ENCODE measurements at places on chromosomes 5 and 9. TPM values are rescaled to one million over a fixed set of nuclear protein-coding genes. Genes with fewer than 3 reads are reported as not detected.
A peak's percentile ranks its signal among the peaks of the same experiment; 100 is the strongest.

Gene RANBP17
- polyA plus RNA-seq, result 8.8 TPM

Gene RGMB
- polyA plus RNA-seq, result 14.5 TPM

Gene PLAC8L1
- polyA plus RNA-seq, result 3.0 TPM

Gene MYOZ3
- 5.9 TPM for polyA plus RNA-seq

Gene NINJ1
- 51.6 TPM for polyA plus RNA-seq

Gene HAPLN1
- 4.5 TPM for polyA plus RNA-seq

Gene ARL14EPL
- polyA plus RNA-seq, result not detected

Gene PLGRKT
- 31.4 TPM for polyA plus RNA-seq

Gene EQTN
- polyA plus RNA-seq, result not detected

- no peak for DNase-seq
These were observed 48.5 kb upstream of the NEK6 start for GRCh38 chr9:124209279-124209678.

DNA sequence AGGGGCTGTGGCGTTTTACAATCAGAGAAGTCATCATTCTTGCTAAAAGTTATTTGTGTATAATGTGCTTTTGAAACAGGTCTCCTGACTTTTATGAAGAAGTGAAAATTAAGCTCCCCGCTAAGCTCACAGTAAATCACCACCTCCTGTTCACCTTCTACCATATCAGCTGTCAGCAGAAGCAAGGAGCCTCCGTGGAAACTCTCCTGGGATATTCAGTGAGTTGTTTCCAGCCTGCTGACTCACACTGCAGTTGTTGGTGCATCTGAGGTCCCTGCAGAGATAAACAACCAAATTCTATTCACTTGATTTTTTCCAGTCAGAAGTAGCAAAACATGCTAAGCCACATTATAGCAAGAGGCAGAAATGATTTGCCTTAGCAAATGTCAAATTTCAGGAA, 156.7 kb downstream of the DOCK8 start:
- no peak for DNase-seq

DNA sequence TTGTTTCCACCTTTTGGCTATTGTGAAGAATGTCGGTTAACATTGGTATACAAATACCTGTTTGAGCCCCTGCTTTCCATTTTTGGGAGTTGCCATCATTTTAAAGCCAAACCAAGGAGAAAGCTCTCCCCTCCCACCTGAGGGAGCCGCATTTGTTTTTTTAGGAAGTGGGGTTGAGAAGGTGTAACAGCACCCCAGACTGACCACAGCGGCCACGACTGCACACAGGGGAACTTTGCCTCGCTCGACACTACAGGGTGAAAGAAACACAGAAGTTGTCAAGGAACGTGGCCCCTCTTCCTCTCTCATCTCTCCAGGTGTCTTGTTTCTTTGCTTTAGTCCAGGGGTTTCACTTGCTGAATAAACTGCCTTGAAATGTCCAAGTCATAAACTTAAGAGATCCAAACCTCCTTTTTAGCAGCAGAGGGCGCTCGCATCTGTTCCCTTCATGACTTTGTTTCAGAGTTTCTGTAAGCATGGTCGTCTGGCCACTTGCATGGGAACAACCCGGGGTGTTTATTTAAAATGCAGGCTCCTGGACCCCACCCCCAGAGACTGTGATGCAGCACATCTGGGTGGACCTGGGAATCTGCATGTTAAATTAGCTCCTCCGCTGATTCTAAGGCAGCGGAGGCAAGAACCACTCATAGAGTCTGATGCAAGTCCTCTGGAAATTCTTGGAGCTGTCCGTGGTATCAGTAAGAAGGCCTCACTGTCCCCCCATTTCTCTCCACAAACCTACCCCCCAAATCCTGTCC, 2.1 kb upstream of the TTLL11 start:
- DNase-seq, result peak; percentile 65

DNA sequence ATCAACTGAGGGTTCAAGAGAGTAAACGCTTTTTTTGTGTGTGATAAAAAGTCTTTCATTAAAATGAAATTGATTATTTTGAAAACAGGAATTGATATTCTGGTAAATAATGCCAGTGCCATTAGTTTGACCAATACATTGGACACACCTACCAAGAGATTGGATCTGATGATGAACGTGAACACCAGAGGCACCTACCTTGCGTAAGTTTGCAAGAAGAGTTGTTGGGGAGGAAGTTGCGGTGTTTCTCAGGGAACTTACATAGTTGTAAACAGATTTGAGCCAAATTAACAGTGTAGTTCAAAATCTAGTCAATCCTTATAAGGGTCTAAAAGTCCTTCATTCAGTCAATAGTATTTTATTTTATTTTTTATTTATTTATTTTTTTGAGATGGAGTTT, 28.9 kb downstream of the HSDL2 start:
- no peak for DNase-seq

DNA sequence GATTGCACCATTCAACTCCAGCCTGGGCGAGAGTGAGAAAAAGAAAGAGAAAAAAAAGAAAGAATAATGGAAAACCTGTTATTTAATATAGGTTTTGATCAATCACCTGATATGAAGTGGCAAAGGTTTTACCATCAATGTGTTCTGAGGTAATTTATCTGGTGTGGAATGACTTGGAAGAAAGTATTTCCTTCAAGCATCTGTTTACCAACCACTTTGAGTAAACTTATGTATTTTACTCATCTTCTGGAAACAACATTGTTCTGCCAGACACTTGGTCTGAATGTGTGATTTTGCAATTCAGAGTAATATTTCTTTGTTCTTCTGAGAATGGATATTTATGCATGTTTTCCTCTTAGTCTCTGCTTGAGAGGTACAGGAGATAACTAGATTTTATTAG, 24.3 kb downstream of the KIF2A start:
- DNase-seq, result no peak

DNA sequence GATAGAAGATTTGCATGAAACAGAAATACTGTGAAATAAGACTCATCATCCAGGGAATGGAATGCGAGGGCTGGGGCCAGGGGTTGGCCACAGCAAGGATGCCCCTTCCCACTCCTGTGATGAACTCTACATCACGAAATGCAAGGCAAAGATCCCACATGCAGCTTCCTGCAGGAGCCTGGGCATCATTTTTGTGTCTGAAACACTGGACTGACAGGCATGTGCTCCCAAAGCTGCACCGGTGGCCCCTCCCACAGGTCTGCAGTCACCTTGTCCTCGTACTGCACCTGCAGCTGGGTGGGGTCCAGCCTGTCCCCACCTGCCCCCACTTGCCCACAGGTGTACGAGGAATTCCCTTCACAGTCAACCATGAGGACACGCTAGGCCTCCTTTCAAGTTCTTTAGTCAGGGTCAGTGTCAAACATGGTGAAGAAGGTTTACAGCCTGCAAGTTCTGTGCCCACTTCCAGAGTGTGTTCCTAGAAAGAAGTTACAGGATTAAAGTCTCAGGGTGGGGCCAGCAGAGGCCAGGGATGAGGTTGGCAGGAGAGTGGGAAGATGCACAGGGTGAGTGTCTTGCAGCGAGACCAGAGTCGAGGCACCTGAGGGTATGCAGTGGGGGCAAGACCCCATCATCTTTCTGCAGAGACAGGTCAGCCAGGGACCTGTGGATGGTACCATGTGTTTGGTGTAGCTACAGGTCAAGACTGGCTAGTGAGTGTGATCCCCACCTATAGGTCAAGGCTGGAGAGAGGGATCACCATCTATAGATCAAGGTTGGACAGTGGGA, 155.0 kb upstream of the IRX2 start:
- no peak for DNase-seq

DNA sequence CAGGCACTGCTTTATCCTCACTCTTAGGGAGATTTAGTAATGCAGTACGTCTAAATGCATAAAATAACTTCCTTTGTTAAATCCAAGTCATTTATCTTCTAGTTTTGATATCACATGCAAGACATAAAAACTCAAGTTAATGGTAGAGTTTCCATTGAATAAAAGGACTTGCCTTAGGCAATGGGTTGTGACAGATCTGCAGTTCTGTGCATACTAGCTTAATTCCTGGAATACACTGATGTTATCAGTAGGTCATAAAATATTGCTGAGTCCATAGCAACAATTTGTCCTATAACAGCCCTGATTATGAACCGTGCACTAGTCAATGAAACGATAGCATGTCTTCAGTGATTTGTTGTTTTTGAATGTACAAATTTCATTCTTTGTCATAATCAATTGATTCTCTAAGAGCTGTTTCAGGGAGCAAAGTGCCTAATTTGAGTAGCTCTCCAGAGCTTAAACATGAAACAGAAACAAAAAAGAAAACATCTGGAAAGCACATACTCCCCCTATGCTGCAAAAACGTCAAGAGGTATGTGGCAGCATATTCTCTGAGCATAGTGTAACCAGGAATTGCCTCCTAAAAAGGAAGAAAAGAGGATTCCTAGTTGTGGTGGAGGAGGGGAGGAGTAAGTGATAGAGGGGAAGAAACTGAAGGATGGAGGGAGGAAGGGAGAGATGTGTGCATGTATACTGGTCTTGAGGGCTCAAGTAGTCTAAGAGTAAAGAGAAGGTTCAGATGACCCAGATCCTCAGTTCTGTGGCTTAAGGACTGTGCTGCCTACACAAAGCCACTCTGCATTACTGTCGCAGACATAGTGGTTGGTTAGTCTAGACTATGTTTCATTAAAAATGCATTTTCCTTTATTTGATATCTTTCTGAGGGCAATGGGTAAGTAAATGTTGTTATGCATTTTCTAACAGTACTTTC, 589.2 kb downstream of the PRR16 start:
- peak; percentile 14 for DNase-seq

GRCh38 chr5:95909738-95910137, 51.9 kb downstream of the ELL2 start:
- DNase-seq, result no peak

GRCh38 chr5:56983593-56984361, 31.9 kb upstream of the MIER3 start:
- no peak for DNase-seq
